ENCODE measurements at places on chromosomes 2 and 18.

GRCh38 chr2:229244975-229245374 lies 26.1 kb downstream of the PID1 start:
- DNase-seq = no peak

DNA sequence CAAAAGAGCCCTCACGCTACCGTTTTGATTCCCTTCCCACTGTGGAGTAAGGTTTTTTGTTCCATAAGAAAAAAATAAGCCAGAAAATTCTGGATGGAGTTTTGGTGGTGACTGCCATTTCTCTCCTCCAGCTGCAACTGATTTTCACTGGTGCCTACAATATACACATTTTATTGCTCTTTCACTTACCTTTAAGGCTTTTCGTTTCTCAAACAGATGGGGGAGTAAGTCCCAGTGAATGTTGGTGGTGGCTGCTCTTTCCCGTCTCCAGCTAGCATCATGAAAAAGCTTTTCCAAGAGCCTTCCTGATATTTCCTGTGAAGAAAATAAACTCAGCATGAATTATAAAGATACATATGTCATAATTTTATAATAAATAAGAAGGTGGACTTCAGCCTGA lies 932.5 kb upstream of the PIK3C3 start:
- no peak for DNase-seq

DNA sequence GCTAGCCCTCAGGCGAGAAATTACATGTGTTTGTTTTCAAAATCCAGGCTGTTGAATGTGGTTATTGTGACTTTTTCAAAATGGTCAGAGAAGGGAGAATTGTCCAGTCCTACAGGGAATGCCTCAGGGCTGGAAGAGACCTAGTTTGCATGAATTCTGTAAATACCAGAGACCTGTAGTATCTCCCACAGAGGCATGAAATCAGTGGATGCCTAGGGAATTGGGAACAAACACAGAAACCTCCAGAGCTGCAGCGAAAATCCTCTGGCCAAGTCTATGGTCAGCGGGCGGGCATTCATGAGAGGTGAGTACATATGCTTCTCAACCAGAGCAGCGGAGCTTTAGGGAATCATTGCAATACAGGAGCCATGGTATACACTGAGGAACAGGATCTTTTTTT lies 1596.5 kb upstream of the NXPH2 start:
- no peak for DNase-seq

- no peak for DNase-seq
These were observed 270.0 kb downstream of the METTL4 start for GRCh38 chr18:2301316-2301715.

GRCh38 chr2:46170026-46170425 lies 127.2 kb upstream of the EPAS1 start:
- DNase-seq = no peak

DNA sequence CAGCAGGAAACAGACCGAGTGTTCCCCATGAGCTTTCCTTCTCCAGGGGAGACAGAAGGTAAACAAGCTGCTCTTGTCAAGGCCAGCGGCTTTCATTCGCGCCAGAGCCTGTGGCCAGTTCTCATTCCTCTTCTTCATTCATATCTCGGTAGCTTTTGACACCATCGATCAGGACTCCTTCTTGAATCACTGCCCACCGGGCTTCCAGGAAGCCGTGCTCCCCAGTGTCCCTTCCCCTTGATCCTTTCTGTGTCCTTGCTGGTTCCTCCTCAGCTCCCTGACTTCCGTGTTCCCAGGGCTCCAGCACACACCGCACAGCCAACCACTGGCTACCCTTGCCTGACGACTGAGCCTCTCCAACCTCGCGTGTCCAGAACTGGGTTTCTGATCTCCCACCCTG lies 14.1 kb downstream of the SLC66A3 start:
- no peak for DNase-seq

DNA sequence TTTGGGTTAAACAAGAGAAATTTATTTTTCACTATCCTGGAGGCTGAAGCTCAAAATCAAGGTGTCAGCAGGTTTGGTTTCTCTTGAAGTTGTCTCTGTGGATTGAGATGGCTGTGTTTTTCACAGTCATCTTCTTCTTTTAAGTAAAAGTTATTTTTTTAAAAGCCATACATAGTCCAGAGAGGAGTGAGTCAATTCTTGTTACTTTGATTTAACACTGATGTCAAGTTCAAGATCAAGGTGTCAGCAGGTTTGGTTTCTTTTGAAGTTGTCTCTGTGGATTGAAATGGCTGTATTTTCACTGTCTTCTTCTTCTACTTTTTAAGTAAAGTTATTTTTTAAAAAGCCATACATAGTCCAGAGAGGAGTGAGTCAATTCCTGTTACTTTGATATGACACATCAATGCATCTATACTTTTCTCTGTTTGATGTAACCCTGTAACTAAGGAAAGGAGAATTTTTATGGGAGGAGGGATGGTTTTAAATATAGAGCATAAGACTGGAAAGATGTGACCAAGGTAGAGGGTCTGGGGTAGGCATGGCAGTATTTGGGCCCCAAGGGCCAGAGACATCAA lies 22.5 kb upstream of the RASGRP3 start:
- DNase-seq = no peak

GRCh38 chr2:98608962-98609604 lies 694 bp downstream of the UNC50 start:
- DNase-seq = no peak

- DNase-seq = no peak
These were observed 188.4 kb downstream of the SEPTIN10 start for GRCh38 chr2:109425411-109425810.

DNA sequence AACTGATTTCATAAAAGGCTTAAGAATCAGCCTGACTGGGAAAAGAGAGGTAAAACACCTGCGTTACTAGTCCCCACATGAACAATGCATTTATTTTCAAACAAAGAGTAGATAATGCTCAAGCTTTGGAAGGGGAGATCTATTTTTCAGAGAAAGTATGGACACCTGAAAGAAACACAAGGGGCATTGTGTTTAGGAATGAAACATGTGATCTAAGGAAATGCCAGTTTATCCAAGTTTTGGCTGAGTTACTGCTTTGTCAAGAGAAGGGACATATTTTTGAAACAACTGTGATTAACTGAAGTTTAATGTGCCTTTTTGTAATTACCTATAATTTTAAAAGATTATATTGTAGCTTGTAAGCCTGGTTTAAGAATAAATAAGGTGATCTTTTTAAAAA lies 49.3 kb upstream of the RBBP8 start:
- DNase-seq = no peak

DNA sequence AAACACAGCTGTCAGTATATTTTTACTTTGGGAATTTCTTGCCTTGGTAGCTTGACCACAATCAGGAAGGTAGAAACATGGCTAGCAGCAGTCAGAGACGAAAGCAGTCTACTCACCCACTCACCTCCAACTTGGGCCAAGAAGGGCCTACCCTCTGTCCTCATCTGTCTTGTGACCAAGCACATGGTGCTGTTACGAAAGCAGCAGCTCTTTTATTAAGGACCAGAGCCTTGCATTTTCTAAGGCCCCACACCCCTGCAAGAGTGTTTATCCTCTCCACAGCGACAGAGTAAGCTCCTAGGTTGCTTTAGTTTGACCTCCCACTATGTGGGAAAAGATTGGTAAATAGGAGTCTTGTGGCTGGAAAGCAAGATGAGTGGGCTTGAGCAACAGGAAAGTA lies 31.3 kb upstream of the MSTN start:
- DNase-seq = no peak

DNA sequence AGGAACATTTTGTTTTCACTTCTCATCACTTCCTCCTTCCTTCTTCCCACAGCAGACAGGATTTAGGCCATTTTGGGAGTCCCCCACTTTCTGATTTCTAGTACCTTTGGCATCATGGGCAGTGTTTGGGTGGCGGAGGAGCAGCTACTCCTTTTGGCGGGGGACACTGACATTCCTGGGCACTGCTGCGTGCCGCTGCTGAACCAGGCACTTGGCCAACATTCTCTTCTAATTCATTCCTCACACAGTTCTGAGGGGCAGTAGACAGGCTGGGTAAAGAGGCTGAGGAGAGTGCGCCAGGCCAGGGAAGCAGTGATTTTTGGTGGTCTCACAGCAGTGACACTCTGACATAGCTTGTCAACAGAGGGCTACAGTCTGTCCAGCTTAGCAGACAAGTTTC lies 270.2 kb downstream of the LOXHD1 start:
- no peak for DNase-seq

- DNase-seq = no peak
These were observed 369.4 kb upstream of the GCFC2 start for GRCh38 chr2:76080154-76080553.

GRCh38 chr2:222669353-222669752 lies 2.1 kb upstream of the MOGAT1 start:
- DNase-seq = no peak

DNA sequence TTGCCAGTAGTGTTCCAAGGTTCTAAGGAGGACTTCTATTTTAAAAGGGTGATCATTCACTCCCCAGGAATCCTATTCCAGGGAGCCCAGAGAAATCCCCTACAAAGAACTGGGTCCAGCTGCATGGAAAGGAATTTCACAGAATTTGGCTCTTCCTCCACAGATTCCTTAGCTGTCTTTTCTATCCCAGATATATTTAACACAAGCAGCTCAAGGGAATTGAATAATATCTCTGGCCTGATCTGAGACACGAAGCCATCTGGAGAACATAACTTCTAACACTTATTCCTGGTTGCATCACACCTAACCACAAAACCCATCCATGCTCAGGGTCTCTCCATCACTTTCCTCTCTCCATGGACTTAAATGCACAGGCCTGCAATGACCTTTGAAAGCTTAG lies 306.7 kb upstream of the ACVR2A start:
- DNase-seq = no peak

DNA sequence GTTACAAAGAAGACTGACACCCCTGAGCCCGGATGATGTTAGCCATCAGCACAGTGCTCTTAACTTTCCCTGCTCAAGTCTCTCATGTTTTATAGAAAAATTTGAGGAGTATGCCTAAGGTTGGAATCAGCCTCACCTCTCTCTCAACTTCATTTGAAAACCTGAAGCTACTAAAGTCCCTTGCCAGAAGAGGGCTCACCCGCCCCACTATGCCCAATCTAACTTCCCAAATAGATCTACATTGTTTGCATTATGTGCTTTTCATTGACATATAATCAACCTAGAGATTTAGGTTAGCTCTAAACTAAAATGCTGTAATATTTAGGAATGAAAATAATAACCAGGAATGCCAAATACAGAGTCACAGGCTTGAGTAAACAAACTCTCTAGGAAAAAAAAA lies 305.4 kb downstream of the NCKAP5 start:
- DNase-seq = no peak

DNA sequence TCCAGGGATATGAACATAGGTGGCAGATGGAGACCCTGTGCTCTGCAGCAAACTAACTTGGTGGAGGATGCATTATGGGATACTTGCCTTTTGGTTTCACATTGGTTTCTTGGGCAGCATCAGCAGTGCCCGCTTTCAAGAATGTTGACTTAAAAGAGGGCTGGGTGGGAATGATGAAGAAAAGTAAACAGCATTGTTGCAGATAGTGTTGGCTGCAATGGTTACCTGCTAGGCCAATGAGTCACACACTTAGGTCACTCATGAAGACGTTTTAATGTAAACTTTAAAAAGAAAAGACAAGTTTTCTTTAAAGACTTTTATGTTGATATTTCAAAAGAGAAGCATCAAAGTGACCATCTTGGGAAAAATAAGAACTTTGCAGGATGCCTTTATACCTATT lies 26.1 kb upstream of the FAM237A start:
- DNase-seq = no peak

- no peak for DNase-seq
These were observed 54.5 kb downstream of the LONRF2 start for GRCh38 chr2:100267751-100268150.

DNA sequence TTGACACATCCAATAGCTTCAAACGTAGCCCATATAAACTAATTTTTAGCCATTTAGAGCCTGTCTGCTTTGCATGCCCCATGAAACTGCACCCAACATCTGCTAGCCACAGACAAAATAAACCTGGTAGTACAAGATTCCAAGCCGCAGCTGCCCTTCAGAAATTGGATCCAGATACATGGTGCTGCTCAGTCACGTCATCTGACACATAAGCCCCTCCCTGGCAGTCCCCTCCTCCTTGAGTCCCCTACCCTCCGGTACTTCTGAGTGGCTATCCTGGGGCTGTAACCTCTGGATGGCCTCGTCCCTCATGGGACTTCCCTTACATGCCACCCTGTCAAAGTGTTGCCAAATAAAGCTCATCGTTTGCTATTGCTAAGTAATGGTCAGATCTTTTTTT lies 33.8 kb downstream of the PROC start:
- no peak for DNase-seq

DNA sequence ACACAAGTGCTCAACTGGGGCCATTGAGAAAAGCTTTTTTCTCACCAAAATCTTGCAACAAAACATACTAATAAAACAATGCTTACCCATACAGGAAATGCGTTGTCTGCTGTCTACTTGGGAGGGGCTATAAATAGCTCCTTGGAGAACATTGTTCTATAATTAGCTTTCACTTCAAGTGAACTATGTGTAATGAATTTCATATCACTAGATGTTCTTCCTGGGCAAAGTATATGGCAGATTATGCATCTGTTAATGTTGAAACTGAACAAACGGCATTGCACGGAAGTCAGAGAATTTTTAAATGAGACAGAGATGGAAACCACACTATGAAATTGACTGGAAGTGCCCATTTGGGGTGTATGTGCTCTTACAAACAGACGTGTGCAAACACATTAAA lies 6.4 kb upstream of the NPAS2 start:
- DNase-seq = no peak

GRCh38 chr18:33326975-33327374 lies 113.5 kb downstream of the CCDC178 start:
- no peak for DNase-seq

DNA sequence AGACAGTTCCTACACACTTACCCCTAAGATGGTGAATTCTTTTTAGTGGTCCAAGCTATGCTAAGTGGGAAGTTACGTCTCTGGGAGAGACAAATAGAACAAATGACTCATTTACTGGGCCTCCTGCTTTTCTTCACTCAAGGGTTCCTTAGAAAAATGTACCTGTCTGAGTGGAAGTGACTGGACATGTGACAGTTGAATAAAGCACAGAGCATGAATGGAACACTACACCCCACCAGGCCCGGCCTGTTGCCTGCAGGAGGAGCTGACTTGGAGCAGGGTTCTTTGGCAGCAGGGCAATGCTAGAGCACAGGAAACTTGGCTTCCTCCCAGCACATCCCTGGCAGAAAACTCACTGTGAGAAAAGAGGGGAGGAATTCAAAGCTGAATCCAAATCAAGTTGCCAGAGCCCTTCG lies 451.0 kb upstream of the SETBP1 start:
- DNase-seq = no peak

DNA sequence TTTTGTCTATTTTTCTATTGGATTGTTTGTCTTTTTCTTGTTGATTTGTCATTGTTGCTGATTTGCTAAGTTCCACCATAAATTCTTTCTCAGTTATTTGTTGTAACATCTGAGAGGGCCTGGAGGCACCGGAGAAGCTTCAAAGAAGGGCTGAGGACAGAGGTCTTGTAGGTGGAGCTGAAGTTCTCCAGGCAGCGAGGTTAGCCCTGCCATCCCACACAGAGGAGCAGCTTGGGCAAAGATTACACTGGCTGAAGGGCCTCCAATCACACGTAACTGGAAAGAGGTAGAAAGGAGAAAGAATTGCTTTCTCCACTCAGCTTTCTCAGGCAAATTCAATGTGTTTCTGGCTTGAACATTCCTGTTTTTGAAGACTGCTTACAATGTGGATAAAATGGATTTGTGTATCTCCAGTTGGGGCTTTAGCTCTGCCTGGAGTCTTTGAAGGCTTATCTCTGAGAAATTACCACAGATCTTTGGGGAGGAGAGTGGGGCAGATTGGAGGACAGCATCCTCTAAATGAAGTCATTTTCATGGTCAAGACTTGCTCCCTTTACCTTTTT lies 21.1 kb upstream of the EMILIN2 start:
- DNase-seq = no peak

GRCh38 chr2:122982936-122983335 lies 1042.2 kb upstream of the CNTNAP5 start:
- DNase-seq = no peak

Measured in CD4-positive, alpha-beta T cell treated with Interleukin-2 at 100 ng/mL for 4 hours (primary cell).